Mammary microvascular endothelial cell (primary cell): ENCODE measurements at places on chromosomes 16 and 17. TPM values are rescaled to one million over a fixed set of nuclear protein-coding genes. Genes with fewer than 3 reads are reported as not detected.

HSDL1 gene
- total RNA-seq, result 14.1 and 17.5 TPM in 2 replicates

CES1 gene
- not detected in 2 replicates for total RNA-seq

MYLK3 gene
- under 0.01 and 1.4 TPM in 2 replicates for total RNA-seq

WNT9B gene
- total RNA-seq, result not detected in 2 replicates

KRT32 gene
- total RNA-seq, result not detected in 2 replicates
